ENCODE measurements at places on chromosomes 1 and 21.
A peak's percentile ranks its signal among the peaks of the same experiment; 100 is the strongest.

- DNase-seq = no peak
Measured at GRCh38 chr1:45617618-45618017, 6.2 kb downstream of the CCDC17 start.

- no peak for DNase-seq
Measured at GRCh38 chr1:92691925-92692324, 93.0 kb downstream of the EVI5 start.

GRCh38 chr1:29120947-29121485 is 2.7 kb downstream of the TMEM200B start:
- peak; percentile 87 for DNase-seq

DNA sequence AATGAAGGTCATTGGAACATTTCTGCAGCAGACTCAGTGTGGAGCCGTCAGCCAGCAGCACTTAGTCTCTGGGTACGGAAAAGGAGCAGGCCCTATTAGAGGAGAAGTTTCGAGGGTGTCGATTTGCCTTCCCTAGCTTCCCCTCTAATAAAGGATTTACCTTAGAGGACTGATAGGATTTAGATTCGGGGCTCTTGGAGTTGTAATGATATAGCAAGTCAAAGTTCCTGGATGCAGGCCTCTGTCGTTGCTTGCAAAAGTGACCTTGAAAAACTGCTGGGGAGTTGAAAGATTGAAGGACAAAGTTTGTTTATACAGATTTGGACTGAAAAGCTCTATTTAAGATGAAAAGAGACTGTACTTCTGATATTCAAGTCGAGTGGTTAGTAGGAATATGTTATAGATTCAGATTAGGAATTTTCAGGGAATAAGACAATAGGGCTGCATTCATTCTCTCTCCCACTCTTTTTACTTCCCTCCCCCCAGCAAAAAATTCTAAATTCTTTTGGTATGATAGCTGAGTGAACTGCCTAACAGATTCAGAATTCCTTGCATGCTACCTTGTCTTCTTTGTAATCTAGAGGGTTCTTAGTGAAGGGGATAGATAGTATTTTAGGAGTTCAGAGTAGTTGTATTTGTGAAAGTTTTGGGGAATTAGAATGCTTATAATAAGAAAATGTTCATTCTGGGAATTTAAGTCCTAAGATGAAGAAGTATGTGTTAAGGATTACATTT is 19.2 kb downstream of the NFYC start:
- DNase-seq = no peak

DNA sequence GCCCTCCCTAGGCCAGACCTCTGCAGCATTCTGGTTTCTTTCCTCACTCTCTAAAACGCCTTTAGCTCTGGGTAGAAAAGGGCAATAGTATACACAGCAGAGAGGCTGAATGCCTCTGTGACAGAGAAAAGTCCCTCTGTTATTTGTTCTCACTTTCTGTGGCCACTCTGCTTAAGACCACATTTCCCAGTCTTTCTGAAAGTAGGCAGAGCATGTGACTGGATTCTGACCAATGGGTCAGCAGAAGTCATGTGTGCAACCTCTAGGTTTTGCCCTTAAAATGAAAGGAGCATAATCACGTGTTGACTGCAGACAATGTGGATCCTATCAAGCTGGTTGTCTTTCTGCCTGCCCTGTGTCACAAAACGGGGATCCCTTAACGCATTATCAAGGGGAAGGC is 79.7 kb upstream of the MARK1 start:
- no peak for DNase-seq
